ENCODE measurements at places on chromosomes 7 and 10. TPM values are rescaled to one million over a fixed set of nuclear protein-coding genes. Genes with fewer than 3 reads are reported as not detected.

The SORCS1 gene
- total RNA-seq = not detected

The NPTX2 gene
- 0.26 TPM for total RNA-seq

The UPK3B gene
- total RNA-seq = not detected

The PNLIPRP1 gene
- not detected for total RNA-seq

The UCMA gene
- total RNA-seq = not detected

The SMO gene
- total RNA-seq = 5.0 TPM

The TAF6 gene
- 40.4 TPM for total RNA-seq

The DYDC1 gene
- total RNA-seq = not detected

The OGDHL gene
- 0.26 TPM for total RNA-seq

The FOXI2 gene
- total RNA-seq = not detected

The PLAC9 gene
- total RNA-seq = 5.3 TPM

The GPR141 gene
- total RNA-seq = not detected

The EPDR1 gene
- total RNA-seq = 4.8 TPM

The RHOBTB1 gene
- 29.1 TPM for total RNA-seq

DNA sequence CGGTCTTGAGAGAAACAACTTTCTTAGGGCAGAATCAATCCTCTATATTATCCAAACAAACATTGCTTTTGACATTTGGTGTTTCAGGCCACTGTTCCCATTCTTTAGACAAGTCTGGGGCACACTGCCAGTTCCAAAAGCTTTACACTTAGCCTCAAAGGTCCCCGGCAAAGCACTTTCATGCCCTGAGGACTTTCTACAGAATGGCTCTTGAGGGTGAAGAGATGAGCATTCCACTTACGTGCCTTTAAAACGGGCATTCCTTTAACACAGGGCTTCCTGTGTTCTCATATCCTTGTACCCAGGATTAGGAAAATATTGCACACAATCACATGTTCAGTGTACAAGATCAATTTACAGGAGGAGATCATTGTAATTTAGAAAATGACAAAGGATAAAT is 13.1 kb upstream of the TMEM213 start:
- DNase-seq = peak; percentile 26

GRCh38 chr7:93036807-93037206 is 81.0 kb downstream of the SAMD9 start:
- DNase-seq = no peak

DNA sequence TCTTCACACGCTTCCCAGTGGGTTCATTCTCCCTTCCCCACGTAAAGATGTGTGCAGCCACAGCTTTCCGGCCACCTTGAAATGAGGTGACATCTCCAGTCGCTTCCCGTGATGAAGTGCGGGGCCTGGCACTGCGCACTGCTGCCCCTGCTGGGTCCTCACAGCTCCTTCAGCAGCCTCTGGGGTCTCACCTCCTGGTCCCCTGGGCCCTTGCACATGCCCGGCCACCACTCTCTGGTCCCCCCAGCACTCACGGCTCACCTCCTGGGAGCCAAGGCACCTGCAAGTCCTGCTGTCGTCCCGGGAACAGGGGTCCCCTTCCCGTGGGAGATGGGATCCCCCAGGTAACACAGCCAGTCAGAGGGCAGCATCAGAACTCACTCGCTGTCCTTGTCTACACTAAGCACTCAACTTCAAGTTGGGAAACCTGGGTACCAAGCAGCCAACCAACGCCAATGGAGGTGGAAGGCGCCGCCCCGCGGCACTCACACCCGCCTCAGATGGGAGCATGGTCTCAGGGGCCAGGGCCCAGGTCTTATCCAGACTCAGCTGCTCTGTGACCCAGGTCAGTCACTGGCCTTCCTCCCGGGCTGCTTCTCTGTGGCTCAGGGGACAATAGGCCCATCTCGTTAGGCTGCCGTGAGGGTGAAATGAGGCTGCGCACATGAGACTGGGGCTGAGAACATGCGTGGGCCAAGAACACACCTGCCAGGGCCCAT is 176.2 kb downstream of the PTPRN2 start:
- DNase-seq = no peak

- DNase-seq = no peak
Measured at GRCh38 chr10:36496758-36497157, 628.6 kb upstream of the ANKRD30A start.

- no peak for DNase-seq
Measured at GRCh38 chr7:26592011-26592410, 272.4 kb downstream of the SKAP2 start.

DNA sequence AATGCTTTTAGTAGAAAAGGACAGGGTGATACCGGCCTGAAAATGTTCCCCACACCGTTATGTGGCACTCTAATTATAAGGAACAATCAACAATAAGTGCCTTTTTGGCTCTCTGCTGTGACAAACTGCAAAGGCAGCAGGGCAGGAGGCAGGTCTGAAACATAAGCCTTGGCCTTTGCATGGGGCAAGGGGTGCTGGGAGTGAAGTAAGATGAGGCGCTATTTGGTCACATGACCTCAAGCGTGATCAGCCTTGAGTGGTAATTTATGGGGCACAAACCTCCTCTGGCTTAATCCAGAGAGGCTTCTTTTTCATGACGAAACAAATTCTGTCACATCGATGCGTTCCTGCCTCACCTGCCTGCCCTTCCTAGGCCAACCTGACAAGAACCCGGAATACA is 202.7 kb downstream of the TAX1BP1 start:
- DNase-seq = no peak

DNA sequence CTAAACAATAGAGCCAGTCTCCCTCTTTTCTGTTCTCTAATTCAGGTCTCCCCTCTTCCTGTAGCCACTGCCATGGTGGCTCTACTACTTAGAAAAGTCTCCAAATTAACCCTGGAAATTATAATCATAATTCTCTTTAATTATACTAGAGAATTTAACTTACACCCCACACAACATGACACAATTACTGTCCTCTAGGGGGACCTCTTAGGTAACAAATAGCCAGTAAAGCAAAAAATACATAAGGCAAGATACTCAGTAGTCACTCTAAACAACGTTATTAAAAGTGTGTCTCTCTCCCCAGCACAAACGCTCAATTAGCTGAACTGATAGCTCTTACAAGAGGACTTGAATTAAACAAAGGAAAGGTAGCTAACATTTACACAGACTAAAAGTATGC is 44.3 kb upstream of the ZNF107 start:
- DNase-seq = no peak

GRCh38 chr7:102828286-102828685 is 79.5 kb downstream of the FAM185A start:
- no peak for DNase-seq

DNA sequence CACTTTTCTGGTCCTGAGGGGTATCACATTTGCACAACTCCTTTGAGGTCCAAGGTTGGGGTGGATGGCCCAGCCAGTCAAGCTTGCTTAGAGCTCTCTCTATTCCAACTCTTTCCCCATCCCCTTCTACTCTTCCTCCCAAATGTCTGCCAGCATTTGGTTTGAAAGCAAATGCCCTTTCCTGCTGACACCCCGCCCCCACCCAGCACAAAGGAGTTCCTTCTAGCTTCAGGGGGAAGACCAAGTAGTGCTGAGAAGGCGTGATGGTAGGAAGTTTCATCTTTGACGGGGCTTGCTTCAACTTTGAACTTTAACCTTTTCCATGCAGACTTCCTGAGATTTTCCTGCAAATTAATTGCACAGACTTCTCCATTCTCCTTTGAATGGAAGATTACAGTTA is 137.5 kb upstream of the TCF7L2 start:
- no peak for DNase-seq

DNA sequence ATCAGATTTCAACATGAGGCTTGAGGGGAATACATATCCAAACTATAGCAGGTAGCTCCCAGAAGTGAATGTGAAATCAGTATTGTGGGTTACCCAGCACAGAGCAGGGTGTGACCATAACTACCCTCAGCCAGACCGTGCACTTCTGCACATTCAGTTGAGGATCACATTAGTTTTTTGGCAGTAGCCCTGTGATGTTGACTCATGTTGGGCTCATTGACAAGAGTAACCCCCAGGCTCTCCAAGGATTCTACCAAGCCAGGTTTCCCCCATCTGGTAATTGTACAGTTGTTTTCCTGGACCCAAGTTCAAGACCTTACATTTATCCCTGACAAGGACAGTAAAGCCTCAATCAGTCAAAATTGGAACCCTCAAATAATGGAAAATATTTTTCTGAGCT is 11.7 kb upstream of the CPA4 start:
- no peak for DNase-seq

GRCh38 chr7:85535974-85536729 is 349.3 kb upstream of the SEMA3D start:
- DNase-seq = no peak

DNA sequence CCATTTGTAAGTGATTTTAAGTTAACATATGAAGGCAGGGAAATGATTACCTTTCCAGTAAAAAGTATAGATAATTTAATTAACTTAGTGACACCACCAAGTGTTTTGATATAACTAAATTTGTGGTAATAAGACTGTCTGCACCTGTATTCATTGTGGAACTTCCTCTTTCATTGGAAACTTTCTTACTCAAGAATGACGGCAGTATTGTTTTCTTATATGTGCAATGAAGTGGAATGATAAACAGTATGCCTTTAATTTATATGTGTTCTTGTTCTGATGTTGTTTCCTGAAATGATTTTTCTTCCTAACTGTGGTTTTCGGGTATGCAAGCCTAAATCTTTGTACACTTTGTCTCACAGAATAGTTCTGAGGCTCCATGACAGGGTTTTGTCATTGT is 46.4 kb downstream of the CASD1 start:
- DNase-seq = no peak

DNA sequence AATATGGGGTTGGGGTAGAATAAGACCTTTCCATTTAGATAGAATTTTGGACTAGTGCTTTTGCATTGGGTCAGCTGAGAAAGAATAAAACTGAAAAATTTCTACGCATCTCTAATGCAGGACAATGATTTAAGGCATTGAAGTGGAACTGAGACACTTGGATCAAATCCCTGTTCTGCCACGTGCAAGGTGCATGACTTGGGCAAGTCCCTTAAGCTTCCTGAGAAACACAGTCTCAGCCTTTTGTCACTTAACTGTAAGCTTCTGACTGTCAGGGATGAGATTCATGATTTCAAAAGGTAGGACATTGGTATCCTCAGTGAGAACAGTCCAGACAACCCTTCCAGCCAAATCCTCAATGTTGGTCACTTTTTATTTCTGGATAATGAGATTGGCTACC is 59.2 kb downstream of the ENTPD1 start:
- no peak for DNase-seq

- DNase-seq = no peak
Measured at GRCh38 chr7:84271543-84271942, 77.0 kb upstream of the SEMA3A start.

GRCh38 chr7:128192497-128193142 is 48.5 kb upstream of the LEP start:
- no peak for DNase-seq
